Activated T-helper 17 cell treated with anti-CD3 and anti-CD28 coated beads, Interleukin-2, amount 50 U/mL, for 72 hours (primary cell): ENCODE measurements at places on chromosomes 16 and 17. TPM values are rescaled to one million over a fixed set of nuclear protein-coding genes. Genes with fewer than 3 reads are reported as not detected.

NIP7 gene
- 26.3 TPM for total RNA-seq

ZCCHC14 gene
- 3.0 TPM for total RNA-seq

GRCh38 chr17:69402052-69402451 lies 12.4 kb upstream of the MAP2K6 start:
- ATAC-seq, result no peak

GAS2L2 gene
- total RNA-seq, result not detected

- no peak for ATAC-seq
Observed at GRCh38 chr16:53022374-53022773, 30.3 kb downstream of the CHD9NB start.

GRCh38 chr17:72512649-72513556 lies 392.1 kb downstream of the SOX9 start:
- no peak for ATAC-seq

SNAI3 gene
- 6.7 TPM for total RNA-seq

DNA sequence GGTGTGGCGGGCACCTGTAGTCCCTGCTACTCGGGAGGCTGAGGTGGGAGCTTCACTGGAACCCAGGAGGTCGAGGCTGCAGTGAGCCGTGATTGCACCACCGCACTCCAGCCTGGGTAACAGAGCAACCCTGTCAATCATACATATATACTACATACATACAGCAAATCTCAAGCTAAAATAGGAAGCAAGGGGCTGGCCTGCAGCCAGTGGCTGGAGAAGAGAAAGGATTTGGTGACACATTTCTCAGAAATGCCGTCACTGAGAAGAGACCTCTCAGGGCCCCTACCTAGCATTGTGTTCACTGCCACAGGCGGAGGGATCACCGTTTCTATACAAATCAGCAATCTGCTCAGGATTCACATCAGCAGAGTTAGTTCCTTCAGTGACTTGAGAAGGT lies 16.9 kb downstream of the NARF start:
- no peak for ATAC-seq

GRCh38 chr16:8788578-8789172 lies 8.8 kb downstream of the TMEM186 start:
- no peak for ATAC-seq
